ENCODE measurements at places on chromosomes 13 and 19.

GRCh38 chr13:75860935-75861334, 224.8 kb downstream of the LMO7 start:
- DNase-seq = no peak

DNA sequence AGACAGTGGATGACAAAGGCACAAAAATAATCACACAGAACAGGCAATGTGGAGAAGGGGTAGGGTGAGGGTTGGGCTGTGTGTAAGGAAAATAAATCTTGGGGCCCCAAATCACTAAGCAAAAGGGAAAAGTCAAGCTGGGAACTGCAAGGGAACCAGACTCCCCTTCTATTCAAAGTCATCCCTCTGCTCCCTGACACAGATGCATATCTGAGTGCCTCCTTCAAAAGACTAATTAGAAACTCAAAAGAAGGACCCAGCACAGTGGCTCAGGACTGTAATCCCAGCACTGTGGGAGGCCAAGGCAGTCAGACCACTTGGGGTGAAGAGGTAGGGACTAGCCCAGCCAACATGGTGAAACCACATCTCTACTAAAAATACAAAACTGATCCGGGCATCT, 18.3 kb downstream of the ZNF611 start:
- no peak for DNase-seq

GRCh38 chr13:111233080-111233479, 87.4 kb upstream of the TEX29 start:
- no peak for DNase-seq

GRCh38 chr13:23777575-23777870, 111.7 kb downstream of the MIPEP start:
- no peak for DNase-seq

DNA sequence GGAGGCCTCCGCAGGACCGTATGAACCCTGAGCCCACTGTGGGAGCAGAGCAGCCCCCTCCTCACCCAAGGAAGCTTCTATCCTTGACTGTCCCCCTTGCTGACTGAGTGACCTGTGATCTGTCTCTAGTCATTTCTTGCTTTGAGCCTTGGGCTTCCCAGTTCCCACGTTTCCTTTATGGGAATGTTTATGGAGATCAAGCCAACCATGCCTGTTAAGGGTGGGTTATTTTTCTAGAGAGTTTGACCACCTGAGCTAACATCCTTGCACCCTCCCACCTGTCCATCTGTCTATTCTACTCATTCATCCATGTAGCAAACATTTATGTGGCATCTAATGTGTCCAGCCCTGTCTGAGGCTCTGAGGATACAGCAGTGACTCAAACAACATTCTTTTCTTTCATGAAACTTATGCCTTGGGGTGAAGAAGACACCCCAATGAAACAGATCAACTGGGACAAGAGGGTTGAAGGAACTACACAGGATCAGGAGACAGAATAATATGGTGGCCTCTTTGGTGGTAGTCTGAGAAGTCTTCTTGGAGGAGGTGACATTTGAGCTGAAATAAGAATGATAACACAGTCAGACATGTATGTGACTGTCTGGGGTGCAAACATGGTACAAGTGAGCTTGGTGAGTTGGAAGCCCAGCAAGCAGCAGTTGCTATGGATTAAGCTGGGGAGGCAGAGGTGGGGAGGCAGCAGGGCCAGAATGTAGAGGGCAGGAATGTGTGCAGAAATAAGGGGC, 30.5 kb downstream of the CERS4 start:
- no peak for DNase-seq

- DNase-seq = no peak
Observed at GRCh38 chr19:6765738-6766356, 1.4 kb downstream of the SH2D3A start.

- DNase-seq = no peak
Observed at GRCh38 chr13:77048681-77049080, 21.7 kb upstream of the FBXL3 start.

GRCh38 chr13:75010941-75011340, 471.0 kb downstream of the TBC1D4 start:
- DNase-seq = no peak

DNA sequence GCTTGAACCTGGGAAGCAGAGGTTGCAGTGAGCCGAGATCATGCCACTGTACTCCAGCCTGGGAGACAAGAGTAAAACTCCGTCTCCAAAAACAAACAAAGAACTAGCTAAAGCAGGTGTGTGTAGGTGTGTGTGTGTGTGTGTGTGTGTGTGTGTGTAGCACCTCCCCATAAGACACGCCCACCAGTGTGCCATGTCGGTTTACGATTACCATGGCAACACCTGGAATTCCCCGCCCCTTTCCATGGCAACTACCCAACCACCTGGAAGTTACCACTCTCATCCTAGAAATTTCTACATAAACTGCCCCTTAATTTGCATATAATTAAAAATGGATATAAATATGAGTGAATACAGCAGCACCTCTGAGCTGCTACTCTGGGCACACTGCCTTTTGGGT, 80.9 kb upstream of the ADGRE5 start:
- no peak for DNase-seq

DNA sequence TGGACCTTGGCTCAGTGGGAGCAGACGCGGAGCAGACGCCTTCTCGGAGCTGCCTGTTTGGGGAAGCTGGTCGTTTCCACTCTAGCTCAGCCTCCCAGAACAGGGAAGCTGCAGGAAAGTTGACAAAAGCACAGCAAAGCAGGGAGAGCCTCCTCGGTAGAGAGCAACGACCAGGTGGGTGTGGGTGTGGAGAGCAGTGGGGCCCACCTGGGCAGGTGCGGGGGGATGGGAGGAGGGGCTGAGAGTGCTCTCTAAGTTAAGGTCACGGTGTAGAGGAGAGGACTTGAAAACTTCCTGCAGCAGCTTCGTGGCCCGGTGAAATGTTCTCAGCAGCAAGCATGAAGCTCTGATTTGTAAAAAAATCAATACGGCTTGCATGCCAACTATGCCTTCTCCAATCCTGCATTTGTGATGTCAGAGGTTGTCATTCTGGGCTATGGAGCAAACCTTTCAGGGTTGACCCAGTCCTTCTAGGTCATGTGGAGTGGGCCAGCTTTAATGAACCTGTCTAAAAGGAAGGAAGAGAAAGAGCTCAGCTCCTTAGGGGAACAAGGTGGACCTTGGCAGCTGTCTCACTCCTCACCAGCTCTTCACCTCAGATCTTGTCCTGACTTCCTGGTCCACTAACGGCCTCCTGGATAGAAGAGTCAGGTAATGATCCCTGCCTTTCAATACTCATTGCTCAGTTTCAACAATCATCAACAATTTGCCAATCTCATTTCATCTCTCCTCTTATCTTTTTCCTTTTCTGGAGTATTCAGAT, 85.8 kb upstream of the UBL3 start:
- DNase-seq = no peak

DNA sequence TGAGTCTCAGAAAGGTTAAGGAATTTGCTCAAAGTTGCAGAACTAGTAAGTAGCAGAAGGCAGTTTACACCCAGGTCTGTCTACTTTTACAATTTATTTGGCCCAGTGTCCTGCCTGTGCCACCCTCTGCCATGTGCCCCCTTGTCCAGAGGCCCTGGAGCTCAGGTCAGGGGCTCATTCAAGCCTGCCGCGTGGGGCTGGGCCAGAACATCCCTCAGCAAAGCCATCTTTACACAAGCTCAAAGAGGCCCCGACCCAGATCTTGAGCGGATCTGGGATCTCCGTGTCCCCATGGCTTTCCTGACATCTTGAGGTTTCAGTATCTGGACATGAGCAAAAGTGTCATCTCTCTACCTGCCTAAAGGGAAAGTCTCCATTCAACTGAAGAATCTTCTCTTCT, 76.4 kb upstream of the VSTM2B start:
- DNase-seq = no peak

DNA sequence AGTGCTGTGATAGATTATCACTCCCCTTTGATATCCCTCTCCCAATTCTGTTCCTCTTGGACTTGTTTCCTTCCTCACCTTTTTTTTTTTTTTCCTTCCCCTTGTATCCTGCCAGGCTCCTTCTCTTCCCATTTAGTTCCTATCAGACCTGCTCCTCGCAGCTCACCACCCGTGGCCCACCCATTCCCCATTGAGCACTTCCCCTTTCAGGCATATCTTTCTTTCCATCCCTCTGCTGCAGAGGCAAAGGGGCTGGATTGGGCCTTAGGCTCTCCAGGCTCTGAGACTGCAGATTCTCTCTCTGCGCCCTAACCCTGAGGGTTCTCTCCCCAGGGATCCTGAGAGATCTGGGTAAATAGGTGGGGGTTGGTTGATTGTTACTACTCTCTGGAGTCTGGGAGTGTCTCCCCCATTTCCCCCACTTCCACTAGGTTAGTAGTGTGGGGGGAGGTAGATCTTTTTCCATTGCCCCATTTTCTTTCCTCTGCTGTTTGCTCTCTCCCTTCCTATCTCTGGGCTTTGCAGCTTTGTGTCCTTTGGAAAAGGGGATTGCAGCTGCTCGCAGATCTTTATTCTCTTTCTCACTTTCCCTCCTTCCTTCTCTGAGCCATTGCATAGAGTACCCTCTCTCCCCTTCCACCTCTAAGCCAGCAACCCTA, 2.3 kb downstream of the ARHGAP35 start:
- no peak for DNase-seq

DNA sequence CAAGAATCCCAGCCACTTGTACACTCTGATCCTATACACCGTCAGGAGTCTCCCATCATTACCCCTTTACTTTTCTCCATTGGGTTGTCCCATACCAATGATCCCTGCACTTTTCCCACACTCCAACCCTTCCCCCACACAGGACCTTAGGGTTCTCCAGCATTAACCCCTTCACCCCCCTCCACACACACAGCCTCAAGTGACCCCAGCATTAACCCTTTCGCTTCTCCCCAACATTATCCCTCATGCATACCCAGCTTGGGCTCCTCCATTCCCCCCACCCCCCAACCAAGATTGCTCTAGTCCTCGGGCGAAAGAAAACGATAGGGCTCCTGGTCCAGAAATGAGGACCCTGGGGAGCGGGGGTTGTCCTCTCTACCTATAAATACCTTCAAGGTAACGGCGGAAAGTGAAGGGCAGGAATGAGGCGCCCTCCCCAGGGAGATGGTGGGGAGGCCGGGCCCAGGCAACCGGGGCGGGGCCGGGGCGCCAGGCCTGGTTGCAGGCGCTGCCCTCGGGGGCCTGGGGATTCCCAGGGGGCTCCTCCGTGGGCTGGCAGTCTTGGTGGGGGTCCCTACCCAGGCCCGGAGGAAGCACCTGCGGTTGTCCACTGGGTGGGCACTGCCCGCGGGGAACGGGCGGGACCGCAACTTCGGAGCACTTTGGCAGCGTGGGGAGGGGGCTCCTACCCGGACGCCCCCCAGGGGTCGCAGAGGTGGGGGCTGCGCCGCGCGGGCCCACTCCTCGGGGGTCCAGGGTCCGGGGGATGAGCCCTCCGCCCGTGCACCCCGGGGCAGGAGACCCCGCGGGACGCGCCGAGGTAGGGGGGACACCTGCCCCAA, 757 bp downstream of the WIZ start:
- no peak for DNase-seq

DNA sequence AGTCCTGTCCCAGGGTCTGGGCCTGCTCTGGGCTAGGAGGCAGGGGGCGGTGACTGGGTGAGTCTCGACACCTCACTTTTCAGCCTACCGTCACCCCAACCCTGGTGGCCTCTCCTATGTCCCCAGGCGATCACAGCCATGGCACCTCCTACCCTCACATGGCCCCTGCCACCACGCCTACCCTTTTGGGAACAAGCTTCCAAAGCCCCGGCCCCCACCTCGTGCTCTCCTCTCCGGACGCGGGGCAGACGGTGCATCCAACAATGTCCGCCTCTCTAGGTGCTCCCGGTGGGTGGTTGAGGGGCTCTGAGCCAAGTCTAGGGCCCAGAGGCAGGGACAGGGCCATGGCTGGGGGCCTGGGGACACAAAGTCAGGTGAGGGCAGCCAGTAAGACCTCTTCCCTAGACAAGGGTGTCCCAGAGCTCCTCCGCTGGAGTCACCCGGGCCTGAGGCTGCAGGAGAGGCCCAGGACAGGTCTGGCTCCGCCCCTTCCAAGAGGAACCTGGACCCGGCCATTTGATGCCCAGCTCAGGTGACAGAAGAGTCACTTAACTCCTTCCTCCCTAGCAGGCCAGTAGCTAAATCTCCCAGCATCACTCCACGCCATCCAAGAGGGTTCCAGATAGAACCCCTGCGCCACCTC, at the start of gene SYNE4:
TSS of gene SYNE4 (minus strand) at position 478 of the 643 bp plus-strand sequence. CDS start at position 346, 132 bp downstream.
- no peak for DNase-seq

GRCh38 chr19:19040417-19040816, 7.0 kb downstream of the ARMC6 start:
- DNase-seq = peak; percentile 57

DNA sequence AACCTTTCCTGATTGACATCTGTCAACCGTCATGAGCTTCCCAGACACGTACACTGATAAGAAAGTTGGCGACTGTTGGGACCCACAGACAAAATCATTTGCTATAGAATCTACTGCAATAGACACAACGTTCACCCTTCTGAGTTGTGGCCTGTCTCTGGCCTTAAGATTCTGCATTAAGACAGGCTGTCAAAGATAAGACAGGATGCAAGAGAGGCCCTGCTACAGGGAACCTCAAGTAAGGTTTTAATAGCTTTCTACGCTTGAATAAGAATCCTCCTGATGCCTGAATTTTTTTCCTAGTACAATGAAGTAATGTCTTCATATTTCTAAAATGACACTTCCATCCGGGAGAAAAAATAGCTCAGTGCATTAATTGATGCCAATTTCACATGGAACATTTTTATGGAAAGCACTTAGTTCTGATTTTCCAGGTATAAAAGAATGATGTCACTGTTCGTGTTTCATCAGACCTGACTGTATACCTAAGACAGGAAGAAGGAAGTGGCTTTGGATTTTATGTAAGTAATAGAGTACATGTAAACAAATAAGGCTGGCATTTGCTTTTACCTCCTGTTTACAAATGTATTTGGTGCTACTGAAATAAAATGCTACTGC, 275.2 kb upstream of the GPC6 start:
- DNase-seq = no peak

GRCh38 chr13:48477191-48477855, 55.6 kb downstream of the RCBTB2 start:
- DNase-seq = no peak

GRCh38 chr13:32284927-32285632, 30.1 kb downstream of the ZAR1L start:
- DNase-seq = no peak

DNA sequence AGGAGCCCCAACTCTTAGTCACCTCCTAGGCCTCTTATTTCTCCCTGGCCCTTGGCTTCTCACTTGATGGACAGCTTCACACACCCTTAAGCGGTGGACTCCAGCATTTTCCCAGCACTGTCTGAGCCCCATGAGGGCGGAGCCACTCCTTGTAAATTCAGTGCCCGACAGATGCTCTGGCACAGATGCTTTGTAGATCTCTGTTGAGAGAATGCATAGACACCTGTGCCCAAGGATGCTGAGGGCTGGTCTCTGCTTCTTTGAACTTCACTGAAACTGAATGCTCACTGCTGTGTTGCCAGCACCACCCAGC, 3.3 kb downstream of the SYCN start:
- no peak for DNase-seq

- DNase-seq = no peak
Observed at GRCh38 chr19:55261671-55262126, 2.9 kb upstream of the PPP6R1 start.

DNA sequence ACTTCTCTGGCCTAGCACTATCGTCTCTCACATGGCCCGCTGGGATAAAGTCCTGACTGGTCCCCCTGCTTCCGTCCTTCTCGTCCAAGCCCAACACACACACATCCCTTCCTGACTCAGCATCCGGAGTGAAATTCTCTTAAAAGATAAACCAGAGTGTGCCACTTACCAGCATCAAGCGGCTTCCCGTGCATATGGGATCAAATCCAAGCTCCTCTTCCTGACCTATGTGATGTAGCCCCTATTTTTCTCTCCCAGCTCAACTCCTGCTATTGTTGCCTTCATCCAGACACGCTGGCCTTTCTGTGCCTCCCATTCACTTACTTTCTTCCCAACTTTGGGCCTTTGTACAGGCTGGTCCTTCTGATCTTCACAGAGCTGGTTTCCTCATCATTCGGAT, 530.4 kb downstream of the DIAPH3 start:
- no peak for DNase-seq
